Activated naive CD4-positive, alpha-beta T cell (primary cell): ENCODE measurements at places on chromosomes 4 and X.

GRCh38 chrX:111131572-111131971, 35.6 kb downstream of the PAK3 start:
- no peak for DNase-seq

DNA sequence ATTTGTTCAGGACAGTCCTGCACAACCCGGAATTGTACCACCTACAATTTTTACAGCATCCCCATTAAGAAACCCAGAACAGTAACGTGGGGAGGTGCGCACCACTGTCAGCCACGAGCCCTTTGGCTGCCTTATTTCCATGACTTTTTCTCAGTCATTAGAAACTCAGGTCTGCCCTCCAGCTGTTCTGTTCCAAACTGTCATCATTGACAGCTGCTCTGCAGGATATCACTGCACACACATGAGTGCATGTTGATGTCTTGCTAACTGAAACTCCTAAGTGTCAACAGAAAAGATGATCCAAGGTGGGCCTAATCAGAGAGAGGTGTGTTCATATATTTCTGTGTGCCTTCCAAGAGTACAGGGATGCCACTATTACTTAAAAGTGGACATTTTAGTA, 123.4 kb downstream of the PARM1 start:
- no peak for DNase-seq

- no peak for DNase-seq
Observed at GRCh38 chr4:1033840-1034551, 22.6 kb downstream of the FGFRL1 start.

DNA sequence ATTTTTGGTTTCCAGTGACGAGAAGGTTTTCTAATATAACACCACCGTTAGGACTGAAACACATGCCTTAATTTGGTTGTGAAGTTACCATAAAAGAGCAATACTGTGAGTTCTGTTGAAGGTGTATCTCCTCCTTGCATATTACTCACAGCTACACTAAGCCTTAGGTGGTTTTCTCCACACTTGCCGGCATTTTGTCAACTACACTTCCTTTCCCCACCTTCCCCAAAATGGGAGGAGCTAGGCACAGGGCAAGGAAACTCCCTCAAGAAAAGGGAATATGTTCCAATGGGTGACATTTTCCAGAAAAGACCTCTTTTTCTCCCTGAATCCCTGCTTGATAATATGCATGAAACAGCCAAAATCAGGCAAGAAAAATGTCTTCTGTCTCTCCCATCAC, 44.8 kb downstream of the RELL1 start:
- DNase-seq, result no peak

DNA sequence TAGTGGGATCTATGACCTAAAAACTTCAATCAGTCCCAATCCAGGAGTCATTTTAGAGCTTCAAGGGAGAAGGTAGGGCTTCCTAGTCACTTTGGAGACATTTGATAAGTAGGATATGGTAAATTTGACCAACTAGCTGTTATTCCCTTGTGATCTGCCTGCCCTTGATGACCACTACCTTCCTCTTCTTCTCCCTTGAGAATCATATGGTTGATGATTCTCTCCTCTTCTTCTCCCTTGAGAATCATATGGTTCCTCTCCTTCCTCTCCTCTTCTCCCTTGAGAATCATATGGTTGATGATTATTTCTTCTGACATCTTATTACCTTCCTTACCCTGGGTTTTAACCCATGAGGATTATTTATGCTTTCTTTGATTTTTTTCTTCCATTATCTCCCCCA, 482.6 kb upstream of the TENM3 start:
- no peak for DNase-seq
